Stimulated activated CD4-positive, alpha-beta T cell treated with anti-CD3 and anti-CD28 coated beads, Interleukin-15, amount 100 ng/mL, for 1 hour (primary cell): ENCODE measurements at places on chromosomes 11 and 22.

GRCh38 chr11:35905646-35906276 is 38.1 kb upstream of the LDLRAD3 start:
- no peak for DNase-seq

GRCh38 chr11:130715085-130715876 is 201.0 kb downstream of the SNX19 start:
- no peak for DNase-seq

GRCh38 chr11:27401280-27401832 is 38.3 kb upstream of the CCDC34 start:
- DNase-seq: no peak

GRCh38 chr11:79059141-79059540 is 381.7 kb downstream of the TENM4 start:
- DNase-seq: no peak

DNA sequence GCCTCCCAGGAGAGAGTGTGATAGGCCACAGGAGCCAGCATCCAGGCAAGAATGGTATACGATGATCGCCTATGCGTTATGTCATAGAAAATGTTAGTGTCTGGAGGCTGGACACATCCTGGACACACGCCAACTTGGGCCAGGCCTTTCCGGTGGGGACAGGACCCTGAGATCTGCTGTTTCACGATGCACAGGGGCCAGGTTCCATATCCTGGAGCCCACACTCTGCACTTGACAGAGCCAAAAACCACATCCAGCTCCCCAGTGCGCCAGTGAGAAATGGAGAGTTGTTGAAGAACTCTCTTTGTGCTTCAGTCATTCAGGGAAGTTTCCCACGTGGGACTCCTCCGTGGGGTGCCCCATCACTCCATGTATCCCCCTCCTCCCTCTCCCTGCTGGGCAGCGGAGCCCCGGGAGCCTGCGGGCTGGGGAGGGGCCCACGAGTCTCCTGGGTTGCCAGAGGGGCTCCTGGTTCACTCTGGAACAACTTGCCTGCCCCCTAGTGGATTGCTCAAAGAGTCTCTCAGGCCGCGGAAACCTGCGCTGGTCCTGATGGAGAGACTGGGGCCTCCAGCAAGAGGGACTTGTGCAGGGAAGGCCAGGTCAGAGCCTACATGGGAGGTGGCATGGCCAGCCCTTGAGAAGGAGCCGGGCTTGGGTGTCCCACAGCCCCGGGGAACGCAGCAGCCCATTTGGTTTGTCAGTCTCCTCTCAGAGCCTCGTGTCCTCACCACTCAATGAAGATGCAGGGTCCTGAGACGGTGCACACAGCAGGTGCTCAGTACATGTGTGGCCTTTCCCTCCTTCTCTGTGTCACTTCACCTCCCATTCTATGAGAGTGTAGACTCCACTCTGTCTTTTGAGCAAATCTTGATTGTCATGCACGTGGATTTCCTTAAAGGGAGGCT is 10.2 kb upstream of the LRRC32 start:
- DNase-seq: peak; percentile 24

DNA sequence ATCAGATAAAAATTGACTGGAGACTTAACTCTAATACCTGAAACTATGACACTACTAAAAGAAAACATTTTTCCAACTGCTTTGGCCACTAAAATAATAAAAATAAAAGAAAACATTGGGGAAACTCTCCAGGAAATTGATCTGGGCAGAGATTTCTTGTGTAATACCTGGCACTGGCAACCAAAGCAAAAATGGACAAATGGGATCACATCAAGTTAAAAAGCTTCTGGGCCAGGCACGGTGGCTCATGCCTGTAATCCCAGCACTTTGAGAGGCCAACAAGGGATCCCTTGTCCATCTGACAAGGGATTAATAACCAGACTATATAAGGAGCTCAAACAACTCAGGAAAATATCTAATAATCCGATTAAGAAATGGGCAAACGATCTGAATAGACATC is 64.6 kb upstream of the RAB1B start:
- DNase-seq: no peak

- no peak for DNase-seq
Observed at GRCh38 chr22:48779661-48780596, 1047.7 kb downstream of the BRD1 start.

- no peak for DNase-seq
Observed at GRCh38 chr11:16795146-16795545, 56.7 kb downstream of the C11orf58 start.

DNA sequence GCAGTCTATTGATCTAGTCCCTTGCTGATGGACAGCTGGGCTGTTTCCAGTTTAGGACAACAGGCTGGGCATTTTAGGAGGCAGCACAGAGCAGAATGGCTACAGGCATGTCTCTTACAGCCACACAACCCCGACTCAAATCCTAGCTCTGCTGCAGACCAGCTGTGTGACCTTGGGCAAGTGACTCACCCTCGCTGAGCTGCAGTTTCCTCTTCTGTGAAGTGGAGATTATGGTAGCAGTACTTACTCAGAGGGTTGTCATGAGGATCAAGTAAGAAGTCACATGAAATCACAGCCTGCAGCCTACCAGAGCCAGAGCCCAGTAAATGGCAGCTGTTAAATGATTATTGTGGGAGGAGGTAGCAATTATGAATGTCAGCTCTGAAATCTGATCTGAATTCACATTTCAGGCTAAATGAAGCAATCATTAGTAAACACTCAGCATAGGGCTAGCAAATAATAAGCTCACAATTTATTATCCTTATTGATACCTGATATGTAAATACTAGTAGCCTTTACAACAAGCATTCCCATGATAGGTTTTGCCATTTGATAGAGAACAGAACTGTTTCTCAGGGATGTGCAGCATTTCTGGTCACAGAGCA is 58.9 kb downstream of the MYEOV start:
- DNase-seq: no peak

DNA sequence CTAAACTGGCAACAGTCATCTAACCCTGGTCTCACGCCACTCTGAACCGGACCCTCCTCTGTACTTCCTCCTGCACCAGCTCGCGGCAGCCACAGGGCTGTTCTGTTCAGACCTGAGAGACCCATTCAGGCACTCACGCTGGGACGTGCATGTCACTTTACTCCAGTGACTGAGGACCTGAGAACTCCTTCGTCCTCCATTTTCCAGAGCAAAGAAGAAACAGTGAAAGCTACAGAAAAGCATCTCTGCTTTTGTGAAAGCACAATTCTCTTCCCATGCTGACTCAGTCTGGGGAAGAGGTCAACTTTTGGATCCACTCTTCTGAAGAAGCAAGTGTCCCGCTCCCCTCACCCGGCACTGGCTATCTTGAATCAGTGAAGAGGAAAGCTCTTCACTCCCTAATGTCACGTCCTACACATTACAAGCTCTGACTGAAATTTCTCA is 24.5 kb downstream of the PISD start:
- no peak for DNase-seq

- no peak for DNase-seq
Observed at GRCh38 chr11:61011950-61012736, 40.7 kb downstream of the CD6 start.

DNA sequence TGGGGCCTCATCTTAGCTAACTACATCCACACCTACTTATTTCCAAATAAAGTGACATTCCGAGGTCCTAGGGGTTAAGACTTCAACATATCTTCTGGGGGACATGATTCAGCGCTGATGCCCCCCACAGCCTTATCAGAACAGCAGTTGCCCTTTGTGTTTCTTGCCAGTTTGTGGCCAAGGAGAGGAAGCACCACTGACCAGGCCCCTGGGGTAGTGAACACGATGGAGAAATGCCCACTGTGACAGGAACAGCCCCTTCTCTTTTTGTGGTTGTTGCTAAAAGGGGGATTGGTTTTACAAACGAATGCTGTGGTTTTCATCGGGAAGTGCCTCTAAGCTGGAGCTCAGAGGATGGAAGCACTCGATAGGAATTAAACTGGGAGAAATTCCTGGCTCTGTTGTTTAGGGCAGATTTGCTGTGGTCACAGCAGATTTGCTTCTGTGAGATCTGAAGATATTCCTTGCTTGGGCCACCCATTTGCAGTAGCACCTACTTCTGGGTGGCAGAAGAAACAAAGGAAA is 88.8 kb downstream of the ABTB2 start:
- no peak for DNase-seq

- no peak for DNase-seq
Observed at GRCh38 chr11:77602381-77603088, 12.8 kb downstream of the AQP11 start.

DNA sequence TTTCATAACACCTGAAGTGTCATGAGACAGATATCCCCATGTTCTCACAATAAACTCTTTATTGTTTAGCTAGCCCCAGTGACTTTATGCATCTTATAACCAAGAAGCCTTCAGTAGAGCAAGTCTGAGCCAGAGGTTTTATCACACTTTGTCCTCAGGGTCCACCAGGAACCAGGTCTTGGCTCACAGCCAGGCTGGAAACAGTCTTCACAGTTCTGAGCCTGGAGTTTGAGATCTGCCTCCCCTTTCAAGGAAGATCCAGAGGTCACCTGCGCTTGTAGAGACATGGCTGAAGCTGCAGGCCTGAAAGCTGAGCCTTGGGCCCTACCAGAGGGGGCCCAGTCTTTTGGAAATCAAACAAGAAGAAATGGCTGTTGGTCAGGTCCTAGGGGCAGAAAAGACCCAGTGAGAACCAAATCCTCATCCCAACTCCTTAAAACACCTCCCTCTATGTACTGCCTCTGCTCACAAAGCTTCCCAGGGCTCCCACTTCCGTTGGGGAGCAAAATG is 3.5 kb downstream of the RRP8 start:
- no peak for DNase-seq

DNA sequence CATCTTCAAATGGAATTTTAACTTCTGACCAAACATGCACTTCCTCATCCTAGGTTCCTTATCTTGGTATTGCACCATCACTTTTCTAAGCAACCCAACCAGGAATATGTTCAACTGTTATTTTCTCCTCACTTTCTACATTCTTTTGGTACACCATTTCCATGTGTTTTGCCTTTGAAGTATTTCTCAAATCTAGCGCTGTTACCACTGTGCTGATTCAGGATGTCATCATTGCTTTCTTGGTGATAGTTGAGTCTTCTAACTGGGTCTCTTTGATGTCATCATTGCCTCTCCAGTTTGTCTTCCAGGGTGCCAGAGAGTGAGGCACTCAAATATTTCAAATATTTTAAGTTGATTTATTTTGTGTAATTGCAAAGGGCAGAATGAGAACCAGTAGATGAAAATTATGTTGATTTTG is 47.5 kb downstream of the HORMAD2 start:
- no peak for DNase-seq

GRCh38 chr22:32486656-32487390 is 12.2 kb downstream of the FBXO7 start:
- no peak for DNase-seq

GRCh38 chr22:48934446-48934845 is 893.2 kb downstream of the BRD1 start:
- DNase-seq: no peak

- DNase-seq: no peak
Observed at GRCh38 chr11:44980533-44981427, 30.1 kb upstream of the TP53I11 start.

- no peak for DNase-seq
Observed at GRCh38 chr11:9573775-9574621, 528 bp downstream of the WEE1 start.

DNA sequence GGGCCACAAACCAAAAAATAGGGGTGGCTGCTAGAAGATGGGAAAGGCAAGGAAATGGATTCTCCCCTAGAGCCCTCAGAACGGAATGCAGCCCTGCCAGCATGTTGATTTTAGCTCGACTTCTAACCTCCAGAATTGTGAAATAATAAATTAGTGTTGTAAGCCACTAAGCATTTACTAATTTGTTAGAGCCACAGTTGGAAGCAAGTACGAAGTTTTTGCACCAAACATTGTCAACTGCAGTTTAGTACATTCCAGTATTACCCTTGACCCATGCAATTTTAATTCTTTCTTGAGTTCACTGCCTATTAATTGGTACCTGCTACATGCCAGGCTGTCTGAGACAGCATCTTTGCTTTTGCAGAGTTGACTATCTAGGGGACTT is 32.2 kb downstream of the PARVA start:
- DNase-seq: no peak

GRCh38 chr22:30436196-30436595 is 10.6 kb downstream of the MTFP1 start:
- no peak for DNase-seq

DNA sequence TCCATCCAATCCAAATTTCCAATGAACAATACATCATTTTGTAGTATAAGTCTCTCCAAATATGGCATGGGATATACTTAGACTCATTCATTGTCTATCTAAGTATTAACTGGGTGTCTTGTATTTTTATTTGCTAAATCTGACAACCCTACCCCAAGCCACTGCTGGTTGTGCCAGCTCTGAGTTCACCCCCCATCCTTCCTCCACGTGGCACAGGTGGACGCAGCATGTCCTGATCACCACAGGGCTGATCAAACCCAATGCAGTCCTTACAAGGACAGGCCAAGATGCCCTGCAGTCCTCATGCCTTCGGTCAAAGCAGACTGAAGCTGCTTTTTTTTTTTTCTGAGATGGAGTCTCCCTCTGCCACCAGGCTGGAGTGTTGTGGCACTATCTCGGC is 62.8 kb downstream of the SYN3 start:
- no peak for DNase-seq

GRCh38 chr11:21893565-21893867 is 299.4 kb upstream of the ANO5 start:
- DNase-seq: no peak

DNA sequence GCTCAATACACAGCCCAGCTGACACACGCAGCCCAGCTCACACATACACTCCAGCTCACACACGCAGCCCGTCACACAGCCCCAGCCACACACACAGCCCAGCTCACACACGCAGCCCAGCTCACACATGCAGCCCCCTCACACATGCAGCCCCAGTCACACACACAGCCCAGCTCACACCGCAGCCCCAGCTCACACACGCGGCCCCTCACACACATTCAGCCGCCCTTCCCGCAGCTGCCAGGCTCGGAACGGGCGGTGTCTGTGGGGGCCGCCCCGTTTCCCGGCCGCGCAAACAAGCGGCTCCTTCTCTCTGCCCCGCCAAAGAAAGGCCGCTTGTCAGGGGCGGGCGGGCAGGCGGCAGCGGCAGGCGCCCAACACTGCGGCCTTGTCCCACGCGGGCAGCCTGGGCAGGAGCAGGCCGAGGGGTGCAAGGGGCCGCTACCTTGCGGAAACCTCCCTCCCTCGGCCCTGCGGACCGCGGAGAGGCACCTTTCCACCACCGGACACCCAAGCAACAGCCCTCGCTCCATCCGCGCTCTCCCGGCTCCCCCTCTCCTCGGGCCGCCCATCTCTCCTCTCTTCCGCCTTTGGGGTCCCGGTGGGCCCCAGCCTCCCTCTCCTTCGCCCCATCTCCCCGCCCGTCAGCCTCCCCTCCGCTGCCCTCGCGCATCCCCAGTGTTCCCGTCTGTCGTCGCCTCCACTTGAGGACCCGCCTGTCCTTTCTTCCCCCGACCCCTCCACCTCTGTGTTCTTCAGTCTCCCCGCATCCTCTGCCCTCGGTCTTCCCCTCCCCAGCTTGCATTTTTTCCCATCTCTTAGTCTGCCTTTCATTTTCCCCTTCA is 2.2 kb downstream of the PHLDB1 start:
- no peak for DNase-seq

- no peak for DNase-seq
Observed at GRCh38 chr11:84722583-84723108, 904.5 kb downstream of the DLG2 start.

- DNase-seq: no peak
Observed at GRCh38 chr11:115751243-115752015, 247.2 kb upstream of the CADM1 start.

GRCh38 chr11:76166314-76166713 is 40.0 kb downstream of the WNT11 start:
- DNase-seq: no peak
